ENCODE measurements at places on chromosomes 7 and 10.

DNA sequence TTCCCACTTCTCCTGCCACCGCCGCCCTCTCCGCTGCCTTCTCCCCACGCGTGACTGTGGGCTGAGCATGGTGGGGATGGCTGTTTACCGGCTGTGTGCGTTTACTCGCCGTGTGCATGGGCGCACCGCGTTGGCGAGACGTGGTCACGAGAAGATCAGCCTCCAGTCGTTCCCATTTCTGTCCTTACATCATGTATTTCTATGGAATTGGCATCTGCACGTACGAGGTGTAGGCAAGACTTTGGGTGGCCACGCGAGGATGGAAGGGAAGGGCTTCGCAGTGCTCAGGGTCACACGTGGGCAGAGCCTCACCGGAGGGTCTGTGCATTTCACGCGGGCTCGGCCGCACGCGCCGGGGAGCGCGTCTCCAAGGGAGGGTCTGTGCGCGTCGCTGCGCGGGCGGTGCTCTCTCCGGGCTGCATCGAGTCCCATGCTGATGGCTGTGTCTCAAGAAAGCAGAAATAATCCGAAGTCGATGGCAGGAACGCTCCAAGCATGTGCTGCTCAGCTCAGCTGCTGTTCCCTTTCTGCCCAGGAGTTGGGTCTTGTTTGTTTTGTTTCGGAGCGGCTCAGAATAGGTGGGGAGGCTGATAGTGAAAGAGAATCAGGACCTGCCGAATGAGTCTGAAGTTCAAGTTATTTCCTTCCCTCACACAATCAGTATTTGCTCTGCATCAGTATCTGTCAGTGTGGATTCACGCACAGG is 973 bp downstream of the CAMK1D start:
- peak; percentile 63 for DNase-seq

DNA sequence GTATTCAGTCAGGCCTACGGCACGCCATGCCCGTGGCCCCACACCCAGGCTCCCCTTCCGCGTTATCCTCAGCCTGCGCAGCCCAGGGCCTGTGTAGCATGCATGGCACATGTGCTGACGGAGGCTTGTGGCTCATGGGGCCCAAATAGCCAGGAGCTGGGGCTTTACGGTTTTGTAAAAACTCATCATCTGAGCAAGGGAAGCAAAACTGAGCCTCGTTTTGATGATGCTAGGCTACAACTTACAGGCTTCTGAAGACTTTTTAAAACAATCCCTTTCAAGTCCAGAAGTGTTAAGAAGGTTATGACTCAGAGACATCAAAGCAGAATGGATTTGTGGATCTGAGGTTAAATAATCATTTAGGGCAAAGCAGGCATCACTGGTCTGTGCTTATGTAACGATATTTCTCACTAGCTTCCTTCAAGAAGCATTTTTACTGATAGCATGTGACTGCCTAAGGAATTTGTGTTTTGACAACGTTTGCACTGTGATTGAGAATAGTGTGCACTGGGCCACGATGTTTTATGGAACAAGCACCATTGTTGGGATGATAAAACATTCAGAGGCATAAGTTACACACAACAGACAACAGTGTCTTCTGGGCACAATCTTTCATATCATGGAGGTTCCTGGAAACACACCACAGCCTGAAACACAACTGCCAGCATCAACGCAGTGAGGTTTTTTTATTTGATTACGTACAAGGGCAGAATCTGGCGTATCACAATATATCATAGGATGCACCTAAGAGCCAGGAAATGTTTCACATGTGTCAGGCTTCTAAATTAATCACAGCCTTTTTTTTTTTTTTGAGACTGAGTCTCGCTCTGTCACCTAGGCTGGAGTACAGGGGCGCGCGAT is 274.3 kb downstream of the CCDC3 start:
- DNase-seq: no peak

- no peak for DNase-seq
Observed at GRCh38 chr7:155381852-155382801, 75.8 kb upstream of the EN2 start.

DNA sequence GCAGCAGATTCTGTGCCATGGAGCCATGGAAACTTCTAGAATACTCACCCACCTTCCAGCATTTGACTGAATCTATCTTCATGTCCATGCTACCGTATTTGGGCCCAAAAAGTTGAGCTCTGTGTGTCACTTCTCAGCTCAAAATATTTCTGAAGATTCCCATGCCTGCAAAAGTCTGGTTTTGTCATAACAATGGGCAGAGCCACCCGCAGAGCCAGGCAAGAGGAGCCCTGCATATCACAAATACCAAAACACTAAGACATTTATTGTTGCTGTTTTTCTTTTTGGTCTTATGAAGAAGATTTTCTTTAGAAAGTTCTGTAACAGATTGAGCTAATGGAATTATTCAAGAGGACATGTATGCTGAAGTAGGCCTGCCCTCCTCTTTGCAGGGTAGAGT is 68.1 kb downstream of the PRTFDC1 start:
- DNase-seq: no peak

DNA sequence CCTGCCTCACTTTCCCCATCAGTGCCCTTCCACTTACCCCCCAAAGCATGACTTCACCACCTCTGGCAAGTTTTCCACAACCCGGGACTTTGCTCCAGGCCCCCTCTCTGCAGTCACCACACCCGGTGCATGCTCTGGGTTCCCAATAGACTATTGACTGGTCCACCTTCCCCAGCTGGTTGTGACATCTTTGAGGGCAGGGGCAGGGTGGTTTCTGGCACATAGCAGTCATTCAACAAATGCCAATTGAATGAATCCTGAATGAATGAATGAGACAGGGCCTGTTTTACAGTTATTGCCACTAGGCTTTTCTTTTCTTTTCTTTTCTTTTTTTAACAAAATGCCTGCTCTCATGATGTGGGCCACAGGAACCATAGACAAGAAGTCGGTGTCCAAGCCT is 28.8 kb upstream of the DOCK1 start:
- DNase-seq: no peak

GRCh38 chr10:11189582-11190376 is 172.1 kb downstream of the CELF2 start:
- DNase-seq: peak; percentile 27

GRCh38 chr10:61098966-61099365 is 155.0 kb upstream of the RHOBTB1 start:
- no peak for DNase-seq

- DNase-seq: no peak
Observed at GRCh38 chr10:33120700-33121099, 162.7 kb upstream of the ITGB1 start.

DNA sequence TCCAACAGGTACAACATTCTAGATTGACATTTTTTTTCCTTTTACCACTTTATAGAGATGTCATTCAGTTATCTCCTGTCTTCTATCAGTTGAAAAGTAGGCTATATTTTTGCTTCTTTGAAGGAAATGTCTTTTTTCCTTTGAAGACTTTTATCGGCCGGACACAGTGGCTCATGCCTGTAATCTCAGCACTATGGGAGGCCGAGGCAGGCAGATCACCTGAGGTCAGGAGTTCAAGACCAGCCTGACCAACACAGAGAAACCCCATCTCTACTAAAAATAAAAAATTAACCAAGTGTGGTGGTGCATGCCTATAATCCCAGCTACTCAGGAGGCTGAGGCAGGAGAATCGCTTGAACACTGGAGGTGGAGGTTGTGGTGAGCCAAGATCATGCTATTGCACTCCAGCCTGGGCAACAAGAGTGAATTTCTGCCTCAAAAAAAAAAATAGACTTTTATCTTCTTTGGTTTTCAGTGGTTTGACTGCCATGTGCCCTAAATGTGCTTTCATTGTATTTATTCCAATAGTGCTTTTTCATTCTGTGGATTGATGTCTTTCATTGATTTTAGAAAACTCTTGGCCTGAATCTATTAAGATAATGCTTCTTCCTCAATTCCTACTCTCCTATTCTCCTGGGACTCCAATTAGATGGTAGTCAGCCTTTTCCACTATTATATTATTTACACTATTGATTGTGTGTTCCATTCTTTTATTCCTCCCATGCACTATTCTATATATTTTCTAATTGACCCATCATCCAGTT is 84.6 kb downstream of the IMMP2L start:
- no peak for DNase-seq

DNA sequence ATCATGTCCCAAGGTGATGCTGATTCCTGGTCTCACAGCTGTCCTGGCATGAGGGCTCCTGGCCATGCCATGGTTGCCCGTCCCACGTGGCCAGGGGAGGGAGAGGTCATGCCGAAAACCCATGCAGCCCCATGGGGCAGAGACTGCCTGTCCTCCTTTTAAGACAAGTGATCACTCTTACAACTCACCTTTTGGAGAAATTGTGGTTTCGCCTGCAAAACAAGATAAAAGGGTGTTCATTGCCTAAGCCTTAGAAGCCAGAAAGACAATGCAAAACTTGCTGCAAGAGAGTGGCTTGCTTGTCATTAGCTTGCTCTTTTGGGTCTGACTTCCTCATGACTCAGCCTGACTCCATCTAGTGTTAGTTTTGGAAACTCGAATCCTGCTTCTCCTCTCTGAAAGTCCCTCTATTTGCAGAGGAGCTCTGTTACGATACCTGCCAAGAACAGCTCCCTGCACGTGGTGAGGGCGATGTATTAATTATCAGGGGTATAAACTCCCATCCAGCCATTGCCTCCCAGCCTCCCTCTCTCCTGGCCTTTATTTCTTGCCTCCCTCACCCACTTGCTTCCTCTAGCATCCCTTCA is 26.7 kb downstream of the TMEM273 start:
- DNase-seq: no peak
